HFFc6 (cell line): ENCODE measurements at places on chromosomes 2 and 18.

DNA sequence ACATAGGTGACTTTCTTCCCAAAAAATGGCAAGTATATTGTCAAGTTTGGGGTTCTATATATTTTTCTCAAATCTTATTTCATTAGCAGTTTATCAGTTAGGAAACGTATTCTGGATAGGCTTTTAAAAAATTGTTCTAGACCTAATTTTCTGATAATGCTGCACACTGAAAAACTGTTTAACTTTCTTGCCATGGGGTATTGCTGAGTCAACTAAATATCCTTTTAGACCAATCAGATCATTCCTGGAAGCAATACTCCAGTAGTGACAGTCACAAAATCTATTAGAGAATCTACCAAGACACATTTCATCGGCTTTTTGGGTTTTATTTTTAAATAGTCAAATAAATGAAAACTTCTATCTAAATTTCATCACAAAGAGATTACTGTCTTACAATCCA is 440.6 kb downstream of the LRRTM4 start:
- DNase-seq, result no peak

GRCh38 chr18:54150226-54150625 is 74.2 kb downstream of the MBD2 start:
- no peak for DNase-seq

DNA sequence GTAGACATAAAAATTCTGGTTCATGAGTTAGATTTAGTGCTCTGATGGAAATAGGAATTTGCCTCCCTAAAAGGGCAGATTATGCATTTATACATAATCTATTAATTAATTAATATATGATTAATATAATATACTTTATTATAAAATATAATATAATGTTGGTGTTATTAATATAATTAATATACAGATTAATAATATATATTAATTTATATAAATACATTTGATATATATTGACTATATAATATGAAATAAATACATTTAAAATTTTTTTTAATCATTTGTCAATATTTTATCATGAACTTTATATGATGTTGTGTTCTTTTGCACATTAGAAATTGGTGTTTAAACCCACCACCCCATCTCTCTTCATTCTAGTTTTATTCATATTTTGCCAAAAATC is 652.1 kb upstream of the ZNF804A start:
- no peak for DNase-seq

DNA sequence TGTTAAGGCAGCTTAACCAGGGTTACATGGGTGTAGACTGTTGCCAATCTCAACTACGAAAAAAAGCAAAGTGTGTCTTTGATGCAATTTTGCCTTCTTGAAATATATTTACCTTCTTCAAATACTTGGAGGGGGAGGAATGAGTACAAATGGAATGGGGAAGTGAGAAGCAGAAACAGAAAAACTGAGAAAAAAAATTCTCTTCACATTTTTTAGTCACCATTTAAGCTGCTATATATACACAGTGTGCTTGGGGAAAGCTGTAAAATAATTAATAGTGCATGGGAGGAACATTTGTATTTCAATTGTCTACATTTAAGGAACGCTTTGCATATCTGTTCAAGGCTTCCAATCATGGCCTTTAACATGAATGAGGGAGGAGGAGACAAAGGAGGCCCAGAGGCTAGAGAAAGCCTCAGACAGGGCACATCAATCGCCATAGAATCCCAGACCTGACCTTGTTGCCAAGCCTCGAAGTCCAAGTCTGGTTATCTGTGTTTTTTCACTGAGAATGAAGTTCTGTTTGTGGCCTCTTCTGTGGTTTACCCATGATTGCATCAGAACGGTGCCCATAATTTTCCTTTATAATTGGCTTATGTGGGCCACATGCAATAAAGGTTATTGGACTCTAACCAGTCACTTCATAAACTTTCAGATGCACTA is 158.6 kb downstream of the PIK3C3 start:
- DNase-seq, result no peak

DNA sequence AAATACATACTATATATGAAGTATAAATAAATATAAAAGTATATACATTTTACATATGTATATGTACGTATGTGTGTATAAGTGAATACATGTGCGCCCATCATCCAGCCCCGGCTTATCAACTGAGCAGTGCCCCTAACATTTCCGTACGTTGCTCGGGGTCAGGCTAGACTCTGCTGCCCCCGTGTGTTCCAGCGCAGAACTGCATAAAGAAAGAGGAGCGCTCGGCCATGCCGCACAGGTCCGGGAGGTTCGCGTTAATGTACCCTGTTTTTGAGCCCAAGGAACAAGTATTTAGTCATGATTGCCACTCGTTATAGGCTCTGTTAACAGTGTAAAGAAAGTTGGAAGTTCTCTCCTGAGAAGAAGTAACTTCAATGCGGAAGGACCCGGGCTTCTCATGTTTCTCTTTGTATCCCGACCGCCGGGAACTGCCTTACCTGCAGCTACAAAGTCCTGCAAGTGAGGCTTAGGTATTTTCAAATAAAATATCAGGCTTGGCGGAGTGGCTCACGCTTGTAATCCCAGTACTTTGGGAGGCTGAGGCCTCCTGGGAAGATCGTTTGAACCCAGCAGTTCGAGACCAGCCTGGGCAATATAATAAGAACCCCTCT is 55.7 kb downstream of the CD8B2 start:
- peak; percentile 15 for DNase-seq

DNA sequence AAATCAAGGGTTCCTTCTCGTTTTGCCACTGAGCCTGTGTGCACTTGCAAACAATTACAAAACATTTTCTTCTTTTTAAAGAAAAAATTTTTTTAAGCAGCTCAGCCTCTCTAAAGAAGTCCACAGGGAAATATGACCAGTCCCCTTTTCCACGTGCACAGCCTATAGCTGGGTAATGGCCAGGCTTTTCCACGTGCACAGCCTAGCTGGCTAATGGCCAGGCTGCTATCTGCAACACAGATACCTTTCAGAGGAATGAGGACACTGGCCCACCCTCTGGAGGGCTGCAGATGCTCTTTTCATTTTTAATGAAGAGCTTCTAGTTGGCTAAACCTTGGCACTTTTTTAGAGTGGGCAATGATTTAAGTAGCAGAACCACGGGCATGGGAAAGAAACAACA is 46.3 kb downstream of the ASB18 start:
- no peak for DNase-seq

- DNase-seq, result no peak
Measured at GRCh38 chr2:222982909-222983265, 69.1 kb upstream of the KCNE4 start.

DNA sequence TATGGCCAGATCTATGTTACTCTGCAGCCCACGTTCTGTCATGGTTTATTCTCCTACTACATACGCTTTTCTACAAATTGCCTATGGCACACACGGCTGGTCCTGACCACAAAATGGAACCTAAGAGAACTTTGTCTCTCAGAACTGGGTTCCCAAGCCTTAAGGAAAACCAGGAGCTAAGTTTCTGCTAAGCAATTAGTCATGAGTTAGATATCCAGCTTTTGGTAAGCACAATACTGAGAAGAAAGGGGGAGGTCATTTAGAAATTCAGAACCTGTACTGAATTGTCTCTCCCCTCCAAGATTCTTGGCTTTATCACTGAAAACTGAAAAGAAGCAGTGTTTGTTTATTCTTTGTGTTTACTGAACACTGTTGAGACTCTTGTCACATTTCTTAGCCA is 283.5 kb upstream of the TANK start:
- DNase-seq, result no peak

- no peak for DNase-seq
Measured at GRCh38 chr2:160630801-160631590, 137.4 kb upstream of the RBMS1 start.

DNA sequence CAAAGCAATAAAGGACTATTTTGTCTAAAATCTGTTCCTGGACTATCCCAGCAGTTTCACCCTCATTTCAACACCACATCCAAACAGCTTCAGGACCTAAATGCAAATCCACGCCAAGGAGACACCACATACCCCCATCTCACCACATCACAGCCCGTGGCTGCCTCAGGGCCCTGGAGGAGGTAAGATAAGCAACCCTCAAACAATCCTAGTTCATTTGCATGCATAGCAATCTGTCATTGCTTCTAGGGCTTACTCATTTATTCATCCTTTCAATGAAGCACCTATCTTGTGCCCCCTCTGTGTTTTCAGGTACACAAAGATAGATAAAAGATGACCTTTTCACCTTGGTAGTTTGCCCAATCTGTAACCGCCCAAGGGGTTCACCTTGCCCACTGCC is 86.5 kb downstream of the VSNL1 start:
- no peak for DNase-seq

GRCh38 chr18:76866666-76867065 is 44.3 kb downstream of the ZNF236 start:
- DNase-seq, result no peak

DNA sequence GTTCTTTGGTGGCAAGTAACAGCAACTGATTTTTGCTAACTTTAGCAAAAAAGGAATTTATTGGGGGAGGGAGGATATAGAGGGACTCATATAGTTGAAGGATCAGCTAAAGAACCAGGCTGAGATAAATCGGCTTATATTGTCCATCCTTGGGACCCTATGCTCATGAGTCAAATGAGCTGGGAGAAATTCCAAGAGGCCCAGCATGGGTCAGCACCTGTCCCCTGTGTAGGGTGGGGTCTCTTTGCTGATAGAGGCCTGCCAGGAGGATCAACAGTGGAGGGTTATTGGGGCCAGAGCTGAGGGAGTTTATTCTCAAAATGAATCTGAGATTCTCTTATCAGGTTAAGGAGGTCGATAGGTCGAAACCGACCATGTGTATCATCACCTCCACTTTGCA is 97.2 kb downstream of the VAPA start:
- DNase-seq, result no peak

DNA sequence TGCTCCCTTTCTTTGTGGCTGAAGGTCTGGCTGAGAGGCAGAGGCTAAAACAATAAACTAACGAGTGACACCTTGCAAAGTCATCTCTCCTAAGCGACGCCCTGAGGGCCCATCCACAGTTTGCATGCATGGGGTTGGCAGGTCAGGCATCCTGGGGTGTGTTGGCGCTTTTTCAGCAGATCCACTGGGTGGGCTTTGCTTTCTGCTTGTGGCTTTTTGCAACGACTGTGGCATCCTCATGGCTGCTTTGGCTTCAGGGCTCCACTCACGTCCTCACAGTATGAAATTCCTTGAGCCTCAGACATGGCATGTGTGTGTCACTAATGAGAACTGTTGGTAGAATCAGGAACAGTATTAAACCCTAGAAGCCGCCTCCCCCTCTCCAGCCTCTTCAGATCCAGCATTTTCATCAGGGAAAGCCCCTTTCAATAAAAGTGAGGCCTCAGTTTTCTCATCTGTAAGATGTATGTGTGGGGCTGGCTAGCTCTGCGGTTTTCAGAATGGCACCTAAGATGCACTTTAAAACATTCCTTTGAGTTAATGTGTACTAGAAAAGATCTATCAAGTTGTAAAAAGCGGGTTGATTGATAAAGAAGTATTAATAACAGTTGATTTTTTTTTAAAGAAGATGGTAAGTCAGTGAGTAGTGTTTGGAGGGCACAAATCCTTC is 72.5 kb downstream of the SH3BP4 start:
- peak; percentile 88 for DNase-seq

DNA sequence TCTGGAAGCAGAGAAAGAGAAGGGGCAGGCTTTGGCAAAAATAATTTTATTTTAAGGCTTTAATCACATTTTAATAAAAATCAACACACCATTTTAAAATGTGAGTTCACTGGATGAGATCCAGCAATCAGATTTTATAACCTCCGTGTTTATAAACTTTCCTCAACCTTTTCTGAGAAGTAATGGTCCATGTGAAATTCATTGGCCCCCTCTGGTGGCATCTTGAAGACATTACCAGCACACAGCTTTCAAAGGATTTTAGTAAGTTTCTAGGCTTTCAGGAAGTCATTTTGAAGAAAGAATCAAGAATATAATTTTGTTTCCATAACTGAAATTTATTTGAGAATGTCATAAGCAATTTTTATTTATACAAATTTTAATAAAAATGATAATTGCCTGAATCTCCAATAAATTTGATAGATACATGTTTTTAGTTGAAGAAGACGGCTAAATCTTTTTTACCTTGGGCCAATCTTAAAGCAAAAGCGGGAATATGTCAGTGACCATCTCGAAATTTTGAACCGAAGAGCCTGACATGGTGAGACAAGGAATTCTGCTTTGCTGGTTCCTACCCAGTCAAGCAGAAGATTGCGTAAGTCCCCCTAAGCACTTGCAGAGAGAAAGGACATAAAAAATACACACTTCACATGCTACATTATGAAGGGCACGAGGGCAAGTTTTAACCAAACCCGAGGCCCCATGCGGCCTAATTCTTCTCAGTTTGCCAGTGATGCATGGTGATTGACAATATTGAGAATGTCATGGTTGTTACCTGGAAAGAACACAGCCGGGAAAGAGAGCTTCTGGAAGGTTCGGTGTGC is 128.4 kb upstream of the CBLN2 start:
- DNase-seq, result peak; percentile 17

GRCh38 chr18:36275561-36275960 is 22.0 kb upstream of the FHOD3 start:
- no peak for DNase-seq

DNA sequence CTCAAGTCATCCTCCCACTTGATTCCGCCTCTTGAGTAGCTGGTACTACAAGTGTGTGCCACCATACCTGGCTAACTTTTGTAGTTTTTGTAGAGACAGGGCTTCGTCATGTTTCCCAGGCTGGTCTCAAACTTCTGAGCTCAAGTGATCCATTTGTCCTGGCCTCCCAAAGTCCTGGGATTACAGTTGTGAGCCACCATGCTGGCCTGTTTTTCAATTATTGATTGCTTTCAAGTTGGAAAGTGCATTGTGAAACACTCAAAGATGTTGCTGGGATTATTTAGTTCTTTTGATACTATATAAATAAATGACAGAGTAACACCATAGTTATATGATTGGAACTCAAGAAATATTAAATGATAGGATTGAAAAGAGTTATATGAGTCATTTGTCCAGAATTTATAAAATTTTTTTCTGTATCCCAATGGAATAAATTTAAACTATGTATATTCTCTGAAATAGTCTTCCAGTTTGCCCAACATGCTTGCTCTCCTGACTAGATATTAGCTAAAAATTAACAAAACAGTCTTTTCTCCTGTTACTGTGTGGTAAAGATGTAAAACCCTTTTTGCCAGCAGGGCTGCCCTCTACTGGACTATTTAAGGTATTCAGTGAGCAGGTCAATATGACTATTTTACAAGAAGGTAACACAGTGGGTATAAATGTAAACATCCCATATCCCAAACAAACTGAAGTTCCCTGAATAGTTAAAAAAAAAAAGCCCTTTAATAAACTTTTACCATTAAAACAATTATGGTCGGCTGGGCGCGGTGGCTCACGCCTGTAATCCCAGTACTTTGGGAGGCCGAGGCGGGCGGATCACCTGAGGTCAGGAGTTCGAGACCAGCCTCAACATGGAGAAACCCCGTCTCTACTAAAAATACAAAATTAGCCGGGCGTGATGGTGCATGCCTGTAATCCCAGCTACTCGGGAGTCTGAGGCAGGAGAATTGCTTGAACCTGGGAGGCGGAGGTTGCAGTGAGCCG is 42.7 kb downstream of the ACSL3 start:
- DNase-seq, result peak; percentile 53

- no peak for DNase-seq
Measured at GRCh38 chr18:12003894-12004293, 22.6 kb downstream of the IMPA2 start.

DNA sequence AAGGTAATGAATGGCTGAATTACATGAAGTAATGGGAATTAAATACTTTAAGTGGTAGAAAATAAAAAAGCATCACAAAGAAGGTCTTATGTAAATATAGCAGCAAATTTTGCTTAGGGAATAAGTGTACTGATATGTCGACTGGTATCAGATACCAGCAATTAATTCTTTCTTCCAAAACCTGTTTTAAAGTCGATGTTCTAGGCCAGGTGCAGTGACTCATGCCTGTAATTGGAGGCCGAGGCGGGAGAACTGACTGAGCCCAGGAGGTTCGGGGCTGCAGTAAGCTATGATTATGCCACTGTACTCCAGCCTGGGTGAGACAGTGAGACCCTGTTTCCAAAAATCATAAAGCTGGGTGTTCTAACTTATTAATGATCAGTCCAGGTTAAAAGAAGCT is 30.3 kb downstream of the SP3 start:
- DNase-seq, result no peak
